ENCODE measurements at places on chromosomes 7 and 10. TPM values are rescaled to one million over a fixed set of nuclear protein-coding genes. Genes with fewer than 3 reads are reported as not detected.
A peak's percentile ranks its signal among the peaks of the same experiment; 100 is the strongest.

Gene SPDYE16
- total RNA-seq = 0.19 TPM

- peak overlapping the region; percentile 19 for H3K27ac ChIP-seq
- H3K4me3 ChIP-seq = no peak overlapping the region
- H3K36me3 ChIP-seq = peaks cover 3% of the 10 kb centered on the region
- H3K4me1 ChIP-seq = peaks cover 16% of the 10 kb centered on the region
- DNase-seq = no peak
Measured at GRCh38 chr7:127920787-127921438, 110.3 kb downstream of the LRRC4 start.

DNA sequence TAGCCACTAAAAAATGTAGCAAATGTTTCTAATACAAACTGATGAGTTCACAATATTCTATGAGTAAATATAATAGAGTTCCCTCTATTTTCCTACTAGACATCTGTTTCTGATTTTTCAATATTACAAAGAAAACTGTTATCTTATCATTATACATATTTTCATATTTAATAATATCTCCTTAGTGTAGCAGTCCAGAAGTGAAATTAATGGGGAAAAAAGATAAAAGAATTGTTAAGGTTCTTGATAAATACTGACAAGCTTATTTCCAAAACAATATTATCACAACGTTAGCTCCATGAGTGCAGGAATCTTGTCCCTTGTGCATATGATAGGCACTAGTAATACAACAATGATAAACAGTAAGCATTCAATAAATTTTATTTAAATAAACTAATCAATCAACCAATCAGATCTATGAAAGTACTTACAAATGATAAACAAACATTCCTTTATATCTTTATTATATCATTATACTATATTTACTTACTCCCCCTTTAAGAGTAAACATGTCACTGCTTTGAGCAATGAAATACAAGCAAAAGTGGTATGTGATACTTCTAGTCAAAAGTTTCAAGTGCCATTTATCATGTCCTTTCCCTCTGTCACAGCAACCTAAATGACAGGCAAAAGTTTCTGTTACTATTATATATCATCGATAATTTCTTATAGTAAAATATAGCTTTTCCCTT is 103.1 kb downstream of the IMMP2L start:
- no peak overlapping the region for H3K4me3 ChIP-seq
- no peak overlapping the region for H3K27ac ChIP-seq
- no peaks in the 10 kb centered on the region for H3K36me3 ChIP-seq
- H3K27me3 ChIP-seq = no peaks in the 10 kb centered on the region
- DNase-seq = no peak

DNA sequence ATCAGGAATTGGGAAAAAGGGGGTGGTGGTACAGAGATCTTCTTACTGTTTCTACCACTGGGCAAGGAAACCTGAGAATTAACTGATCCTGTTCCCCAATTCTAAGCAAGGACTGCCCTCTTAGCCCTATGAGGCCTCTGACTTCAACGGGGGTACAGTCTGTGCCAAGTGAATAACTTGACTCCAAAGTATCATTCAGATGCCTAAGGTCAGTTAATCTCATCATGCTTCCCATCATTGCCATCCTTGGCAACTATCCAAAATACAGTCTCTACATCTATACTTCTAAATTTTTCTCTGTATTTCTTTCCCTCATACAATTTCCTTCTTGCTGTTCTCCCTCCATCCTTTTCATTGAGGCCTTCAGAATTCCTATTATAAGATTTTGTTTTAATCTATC is 10.5 kb downstream of the PPP3CB start:
- peaks cover 13% of the 10 kb centered on the region for H3K36me3 ChIP-seq
- H3K27me3 ChIP-seq = no peaks in the 10 kb centered on the region
- H3K4me1 ChIP-seq = peaks cover 32% of the 10 kb centered on the region
- no peak overlapping the region for H3K27ac ChIP-seq

Gene GLCCI1
- 8.6 TPM for total RNA-seq

Gene EGR2
- total RNA-seq = 66.9 TPM

- no peaks in the 10 kb centered on the region for H3K27me3 ChIP-seq
- no peak overlapping the region for H3K27ac ChIP-seq
- no peaks in the 10 kb centered on the region for H3K4me1 ChIP-seq
- no peak for DNase-seq
- H3K4me3 ChIP-seq = no peak overlapping the region
- H3K36me3 ChIP-seq = no peaks in the 10 kb centered on the region
Measured at GRCh38 chr7:15131661-15132060, 229.1 kb upstream of the DGKB start.

DNA sequence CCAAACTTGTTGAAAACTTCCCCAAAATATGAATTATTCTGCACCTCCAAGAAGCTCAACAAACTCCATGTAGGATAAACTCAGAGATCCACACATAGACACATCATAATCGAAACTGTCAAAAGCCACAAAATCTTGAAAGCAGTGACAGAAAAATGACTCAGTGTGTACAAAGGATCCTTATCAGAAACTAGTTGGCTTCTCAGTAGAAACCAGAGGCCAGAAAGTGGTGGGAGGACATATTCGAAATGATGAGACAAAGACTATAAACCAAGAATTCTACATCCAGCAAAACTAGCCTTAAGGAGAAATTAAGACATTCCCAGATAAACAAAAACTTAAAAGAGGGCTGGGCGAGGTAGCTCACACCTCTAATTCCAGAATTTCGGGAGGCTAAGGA is 38.5 kb downstream of the MCMBP start:
- H3K27ac ChIP-seq = peak overlapping the region; percentile 52
- H3K36me3 ChIP-seq = peaks cover 83% of the 10 kb centered on the region
- H3K27me3 ChIP-seq = no peaks in the 10 kb centered on the region
- peaks cover 43% of the 10 kb centered on the region for H3K4me1 ChIP-seq

DNA sequence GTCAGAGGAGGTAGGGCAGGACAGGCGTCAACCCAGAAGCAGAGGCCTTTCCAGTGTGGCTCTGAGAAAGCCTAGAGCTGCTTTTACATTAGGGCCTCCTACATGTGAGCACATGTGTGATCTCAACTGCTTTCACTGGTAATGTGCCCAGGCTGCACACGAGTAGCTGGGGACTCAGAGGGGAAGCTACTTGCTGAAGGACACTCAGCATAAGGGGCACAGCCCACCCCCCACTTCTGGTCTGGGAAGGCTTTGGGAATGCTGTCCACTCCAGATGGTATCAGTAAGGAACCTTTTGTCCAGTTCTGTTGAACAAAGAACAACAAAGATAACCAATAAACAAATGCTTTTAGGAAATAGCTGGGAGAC is 18.9 kb downstream of the PRF1 start:
- no peak overlapping the region for H3K4me3 ChIP-seq
- peaks cover 31% of the 10 kb centered on the region for H3K4me1 ChIP-seq
- DNase-seq = no peak
- no peak overlapping the region for H3K27ac ChIP-seq
- no peaks in the 10 kb centered on the region for H3K36me3 ChIP-seq
- H3K27me3 ChIP-seq = peaks cover 2% of the 10 kb centered on the region

GRCh38 chr7:159033956-159034355 is 110.7 kb downstream of the VIPR2 start:
- no peak overlapping the region for H3K27ac ChIP-seq
- no peak for DNase-seq
- peaks cover 20% of the 10 kb centered on the region for H3K27me3 ChIP-seq
- H3K36me3 ChIP-seq = no peaks in the 10 kb centered on the region

- H3K4me1 ChIP-seq = peaks cover 81% of the 10 kb centered on the region
- no peaks in the 10 kb centered on the region for H3K27me3 ChIP-seq
- H3K27ac ChIP-seq = peak overlapping the region; percentile 87
Measured at GRCh38 chr10:33125522-33126517, 167.8 kb upstream of the ITGB1 start.

GRCh38 chr10:119301397-119301796 is 94.0 kb downstream of the GRK5 start:
- no peaks in the 10 kb centered on the region for H3K27me3 ChIP-seq
- peak overlapping the region; percentile 97 for H3K27ac ChIP-seq
- H3K4me3 ChIP-seq = peak overlapping the region; percentile 54
- H3K4me1 ChIP-seq = peaks cover 74% of the 10 kb centered on the region

GRCh38 chr7:68984306-68984705 is 614.0 kb upstream of the AUTS2 start:
- H3K27me3 ChIP-seq = no peaks in the 10 kb centered on the region
- no peaks in the 10 kb centered on the region for H3K36me3 ChIP-seq
- DNase-seq = no peak
- H3K4me1 ChIP-seq = no peaks in the 10 kb centered on the region

DNA sequence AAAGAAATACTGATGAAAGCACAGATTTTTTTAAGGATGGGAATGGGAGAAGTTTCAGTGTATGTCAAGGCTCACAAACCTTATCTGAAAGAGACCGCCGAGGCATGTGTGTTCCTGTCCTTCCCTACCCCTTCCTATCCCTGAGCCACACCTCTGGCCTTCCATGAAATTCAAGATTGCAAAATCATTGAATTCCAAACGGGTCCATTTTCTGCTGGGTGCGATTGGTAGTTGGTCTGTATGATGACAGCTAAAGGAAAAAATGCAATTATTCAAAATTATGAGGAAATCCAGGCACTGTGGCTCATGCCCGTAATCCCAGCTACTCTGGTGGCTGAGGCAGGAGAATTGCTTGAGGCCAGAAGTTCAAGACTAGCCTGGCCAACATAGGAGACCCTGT is 170.1 kb downstream of the ARHGAP12 start:
- peaks cover 2% of the 10 kb centered on the region for H3K36me3 ChIP-seq
- no peak overlapping the region for H3K4me3 ChIP-seq
- no peak overlapping the region for H3K27ac ChIP-seq
- no peak for DNase-seq
- H3K4me1 ChIP-seq = peaks cover 10% of the 10 kb centered on the region

GRCh38 chr10:131102676-131103075 is 208.8 kb downstream of the TCERG1L start:
- no peaks in the 10 kb centered on the region for H3K36me3 ChIP-seq
- H3K27ac ChIP-seq = no peak overlapping the region
- DNase-seq = no peak
- no peaks in the 10 kb centered on the region for H3K4me1 ChIP-seq

- no peaks in the 10 kb centered on the region for H3K36me3 ChIP-seq
- H3K27me3 ChIP-seq = peaks cover 15% of the 10 kb centered on the region
- DNase-seq = no peak
- H3K27ac ChIP-seq = no peak overlapping the region
Measured at GRCh38 chr10:95297402-95297801, 6.6 kb upstream of the PDLIM1 start.

DNA sequence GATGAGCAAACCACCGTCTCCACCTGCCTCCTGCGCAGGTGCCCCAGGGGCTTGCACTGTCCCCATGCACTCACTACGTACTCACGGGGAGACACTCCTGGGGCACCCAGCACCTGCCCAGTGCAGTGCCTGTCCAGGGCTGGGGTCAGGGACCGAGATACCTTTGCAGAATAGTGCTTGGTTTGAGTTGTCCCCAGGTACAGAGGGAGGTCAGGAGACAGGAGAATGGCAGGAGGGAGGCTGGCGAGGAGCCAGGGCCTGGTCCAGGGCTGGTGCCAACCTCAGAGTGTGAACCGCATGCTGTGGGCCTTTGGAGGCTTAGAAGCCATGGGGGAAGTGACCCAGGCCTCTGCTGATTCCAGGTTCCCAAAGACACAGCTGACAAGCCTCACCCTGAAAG is 110.1 kb upstream of the GPR26 start:
- no peak for DNase-seq
- H3K27me3 ChIP-seq = peaks cover 7% of the 10 kb centered on the region
- H3K27ac ChIP-seq = no peak overlapping the region
- no peaks in the 10 kb centered on the region for H3K4me1 ChIP-seq
- no peak overlapping the region for H3K4me3 ChIP-seq

- H3K27ac ChIP-seq = no peak overlapping the region
- no peak for DNase-seq
- no peak overlapping the region for H3K4me3 ChIP-seq
- H3K27me3 ChIP-seq = no peaks in the 10 kb centered on the region
Measured at GRCh38 chr10:5910323-5911100, 20.5 kb downstream of the FBH1 start.

Gene SLC16A9
- 0.40 TPM for total RNA-seq

GRCh38 chr10:97763411-97763810 is 8.4 kb downstream of the SFRP5 start:
- peaks cover 4% of the 10 kb centered on the region for H3K27me3 ChIP-seq
- no peak overlapping the region for H3K4me3 ChIP-seq
- peaks cover 12% of the 10 kb centered on the region for H3K36me3 ChIP-seq
- H3K4me1 ChIP-seq = no peaks in the 10 kb centered on the region
- no peak for DNase-seq

DNA sequence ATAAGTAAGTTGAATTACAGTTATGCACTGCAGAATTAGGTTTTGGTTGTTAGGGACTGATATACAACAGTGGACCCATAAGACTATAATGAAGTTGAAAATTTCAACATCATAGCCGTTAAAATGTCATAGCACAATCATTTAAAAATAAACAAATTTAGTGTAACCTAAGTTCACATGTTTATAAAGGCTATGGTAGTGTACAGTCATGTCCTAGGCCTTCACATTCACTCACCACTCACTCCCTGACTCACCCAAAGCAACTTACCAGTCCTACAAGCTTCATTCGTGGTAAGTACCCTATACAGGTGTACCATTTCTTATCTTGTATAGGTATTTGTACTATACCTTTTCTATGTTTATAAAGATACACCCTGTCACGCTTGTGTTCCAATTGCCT is 113.7 kb downstream of the RAB11FIP2 start:
- H3K4me1 ChIP-seq = no peaks in the 10 kb centered on the region
- no peaks in the 10 kb centered on the region for H3K36me3 ChIP-seq
- DNase-seq = no peak
- H3K4me3 ChIP-seq = no peak overlapping the region

DNA sequence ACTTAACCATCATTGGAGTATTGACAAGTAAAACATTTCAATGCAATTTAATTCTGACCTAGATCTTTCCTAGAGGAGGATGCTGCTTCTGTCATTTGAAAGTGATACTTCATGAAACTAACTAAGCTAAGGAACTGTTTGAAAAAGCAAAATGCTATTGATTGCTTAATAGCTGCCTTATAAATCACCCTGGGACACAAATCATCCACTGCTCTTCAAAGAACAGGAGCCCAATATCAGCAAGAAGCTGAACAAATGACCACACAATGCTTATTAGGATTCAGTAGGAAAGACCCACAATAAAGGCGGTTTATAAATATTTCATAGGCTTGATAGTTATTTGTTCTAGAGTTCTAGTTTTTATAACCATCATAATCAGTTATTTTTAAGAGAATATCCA is 216.3 kb downstream of the TEX36 start:
- no peak for DNase-seq
- no peak overlapping the region for H3K4me3 ChIP-seq
- no peaks in the 10 kb centered on the region for H3K36me3 ChIP-seq
- no peaks in the 10 kb centered on the region for H3K4me1 ChIP-seq

Gene MYL10
- not detected for total RNA-seq

DNA sequence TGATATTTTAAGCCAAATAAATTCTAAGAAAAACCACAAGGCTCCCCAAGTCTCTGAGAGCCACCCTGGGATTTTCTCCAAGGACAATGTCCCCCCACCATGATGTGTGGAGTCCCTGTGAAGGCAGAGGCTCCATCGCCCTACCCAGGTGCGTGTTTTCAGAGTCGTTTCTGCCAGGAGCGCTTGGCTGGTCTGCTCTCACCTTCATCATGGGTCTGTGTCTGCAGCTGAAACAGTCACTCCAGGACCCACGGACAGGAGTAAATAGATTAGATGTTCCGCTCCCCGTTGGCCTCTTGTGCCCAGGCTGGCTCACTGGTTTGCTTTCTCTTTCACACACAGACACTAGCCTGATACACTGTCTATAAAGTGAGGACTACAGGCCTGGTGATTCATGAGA is 217.5 kb downstream of the SFMBT2 start:
- H3K4me3 ChIP-seq = peak overlapping the region; percentile 61
- H3K27ac ChIP-seq = peak overlapping the region; percentile 95
- H3K4me1 ChIP-seq = peaks cover 54% of the 10 kb centered on the region
- peak; percentile 70 for DNase-seq
- peaks cover 55% of the 10 kb centered on the region for H3K36me3 ChIP-seq
